ENCODE measurements at places on chromosomes 5 and 9.
A peak's percentile ranks its signal among the peaks of the same experiment; 100 is the strongest.

DNA sequence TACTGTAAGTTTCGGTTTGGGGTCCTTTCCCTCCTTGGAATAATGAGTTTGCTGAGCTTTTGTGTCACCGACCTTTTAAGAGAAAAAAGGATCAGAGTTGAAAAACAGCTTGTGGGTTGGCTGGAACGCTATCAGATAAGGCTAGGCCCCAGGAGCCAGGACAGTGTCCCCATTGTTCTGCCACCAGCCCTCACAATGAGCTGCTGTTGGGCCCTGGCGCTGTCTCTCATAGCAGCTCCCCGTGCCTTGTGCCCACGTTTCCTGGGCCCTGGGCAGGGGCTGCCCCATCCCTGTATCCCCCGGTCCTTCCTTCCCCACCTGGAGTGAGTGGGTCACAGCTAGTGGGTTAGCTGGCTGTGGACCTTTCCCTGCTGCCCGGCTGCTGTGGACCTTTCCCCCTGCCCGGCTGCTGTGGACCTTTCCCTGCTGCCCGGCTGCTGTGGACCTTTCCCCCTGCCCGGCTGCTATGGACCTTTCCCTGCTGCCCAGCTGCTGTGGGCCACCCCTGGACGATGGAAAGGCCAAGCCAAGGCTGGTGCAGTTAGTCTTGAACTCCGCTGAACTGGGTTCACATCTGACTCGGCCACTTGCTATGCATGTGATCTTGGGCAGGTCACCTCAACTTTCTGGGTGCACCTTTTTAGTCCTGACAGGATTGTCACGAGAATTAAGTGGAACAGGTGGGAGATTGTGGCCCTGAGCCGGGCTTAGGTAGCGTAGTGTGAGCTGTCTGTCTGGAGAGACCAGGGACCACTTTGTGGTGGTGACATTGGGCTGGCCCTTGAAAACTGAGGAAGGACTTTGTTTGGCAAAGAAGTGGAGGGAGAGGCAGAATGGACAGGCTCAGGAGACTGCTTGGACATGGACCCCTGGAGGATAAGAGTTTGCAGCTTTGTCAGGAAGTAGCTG is 99.5 kb downstream of the DAB2IP start:
- no peak for DNase-seq

DNA sequence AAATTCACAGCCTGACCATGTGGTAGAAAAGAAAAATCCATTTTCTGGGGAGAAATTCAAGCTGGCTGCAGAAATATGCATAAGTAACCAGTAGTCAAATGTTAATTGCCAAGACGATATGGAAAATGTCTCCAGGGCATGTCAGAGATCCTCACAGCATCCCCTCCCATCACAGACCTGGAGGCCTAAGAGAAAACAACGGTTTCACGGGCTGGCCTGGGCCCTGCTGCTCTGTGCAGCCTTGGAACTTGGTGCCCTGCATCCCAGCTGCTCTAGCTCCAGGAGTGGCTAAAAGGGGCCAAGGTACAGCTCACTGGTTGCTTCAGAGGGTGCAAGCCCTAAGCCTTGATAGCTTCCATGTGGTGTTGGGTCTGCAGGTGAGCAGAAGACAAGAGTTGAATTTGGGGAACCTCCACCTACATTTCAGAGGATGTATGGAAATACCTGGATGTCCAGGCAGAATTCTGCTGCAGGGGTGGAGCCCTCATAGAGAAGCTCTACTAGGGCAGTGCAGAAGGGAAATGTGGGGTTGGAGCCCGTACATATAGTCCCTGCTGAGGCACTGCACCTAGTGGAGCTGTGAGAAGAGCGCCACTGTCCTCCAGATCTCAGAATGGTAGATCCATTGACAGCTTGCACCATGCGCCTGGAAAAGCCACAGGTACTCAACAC is 49.7 kb downstream of the PTBP3 start:
- DNase-seq: no peak

DNA sequence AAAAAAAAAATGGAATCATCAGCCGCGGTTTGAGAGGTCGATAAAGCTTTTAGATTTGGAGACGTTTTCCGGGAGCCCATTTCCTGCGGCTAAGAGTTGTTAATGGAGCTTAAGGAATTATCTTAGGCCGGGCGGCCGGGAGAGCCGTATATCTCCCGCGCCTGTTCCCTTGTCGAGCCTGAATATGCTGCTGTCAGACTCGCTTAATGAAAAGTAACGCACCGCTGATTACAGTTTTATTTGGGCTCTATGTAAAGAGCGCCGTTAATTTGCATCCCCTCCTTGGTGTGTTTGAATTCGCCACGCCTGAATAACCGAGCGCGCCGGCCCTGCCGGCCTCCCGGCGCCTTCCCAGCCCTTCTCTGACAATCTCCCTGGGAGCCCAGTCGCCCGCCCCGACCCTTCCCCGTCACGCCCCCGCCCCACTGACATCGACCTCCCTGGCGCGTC is 7.9 kb downstream of the IRX4 start:
- no peak for DNase-seq

DNA sequence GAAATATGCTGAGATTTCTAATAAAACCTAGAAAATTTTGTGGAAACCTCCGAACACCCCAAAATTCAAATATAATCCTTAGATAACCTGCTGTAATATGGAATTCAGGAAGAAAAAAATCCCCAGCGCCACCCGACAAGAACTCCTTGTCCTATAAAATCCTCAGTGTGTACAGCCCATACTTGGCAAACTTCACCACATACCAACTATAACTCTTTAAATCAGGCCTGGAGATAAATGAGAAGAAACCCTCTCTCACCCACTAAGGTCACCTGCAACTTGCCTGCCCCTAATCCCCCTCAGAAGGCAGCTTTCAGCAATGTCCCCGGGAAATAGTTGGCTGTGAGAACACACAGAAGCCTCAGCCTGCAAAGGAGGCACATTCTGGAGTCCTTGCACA is 90.5 kb downstream of the SH3TC2 start:
- DNase-seq: no peak

DNA sequence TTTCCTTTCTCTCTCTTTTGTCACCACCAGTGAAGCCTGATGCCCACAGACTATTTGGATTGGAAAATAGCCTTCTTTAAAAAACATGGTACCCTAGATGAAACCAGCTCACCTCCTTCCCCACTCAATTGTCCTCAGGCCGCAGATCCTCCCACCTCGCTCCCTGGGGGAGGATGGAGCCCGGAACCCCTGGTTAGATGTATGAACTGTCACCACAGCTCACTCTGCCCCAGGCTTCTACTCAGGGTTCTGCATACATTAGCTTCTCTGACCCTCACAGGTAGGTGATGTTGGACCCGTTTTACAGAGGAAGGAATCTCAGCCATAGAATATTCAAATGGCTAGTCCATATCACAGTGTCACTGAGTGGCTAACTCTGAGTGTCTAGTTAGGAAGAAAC is 1.8 kb downstream of the MAMDC2 start:
- no peak for DNase-seq

DNA sequence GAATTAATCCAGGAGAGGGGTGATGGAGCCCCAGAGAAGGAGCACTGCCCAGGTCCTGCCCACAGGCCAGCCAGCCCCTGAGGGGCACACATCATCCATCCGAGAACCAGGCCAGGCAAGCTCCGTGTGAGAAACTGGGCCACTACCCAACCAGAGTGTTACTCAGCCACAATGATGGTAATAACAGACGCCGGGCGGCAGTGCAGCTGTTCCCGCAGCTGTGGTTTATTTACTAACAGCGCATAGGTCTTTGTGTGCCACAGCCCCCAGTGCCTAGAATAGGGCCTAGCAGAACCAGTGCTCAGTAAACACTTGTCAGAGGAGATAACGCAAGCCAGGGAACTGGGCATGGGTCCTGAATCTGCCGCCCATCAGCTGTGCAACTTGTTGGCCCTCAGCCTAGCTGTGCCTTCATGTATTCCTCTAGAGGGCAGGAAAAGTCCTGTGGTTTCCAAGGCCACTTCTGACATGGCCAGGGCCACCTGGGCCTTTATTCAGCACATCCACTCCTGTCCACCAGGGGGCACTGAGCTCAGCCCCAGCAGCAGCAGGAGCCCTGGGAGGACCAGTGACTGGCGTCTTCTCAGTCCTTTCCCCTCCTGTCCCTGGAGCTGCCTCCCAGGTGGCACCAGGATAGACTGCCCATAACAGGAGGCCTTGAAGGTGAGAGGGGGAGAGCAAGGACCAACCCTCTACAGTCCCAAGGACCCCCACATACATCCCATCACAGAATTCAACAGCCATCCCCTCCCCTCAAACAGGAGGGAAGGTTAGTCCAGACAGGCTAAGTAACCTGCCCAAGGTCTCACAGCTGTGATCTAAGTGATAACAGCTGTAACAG is 2.1 kb downstream of the MXD3 start:
- peak; percentile 43 for DNase-seq

GRCh38 chr9:37302277-37302676 is 120.2 kb upstream of the GRHPR start:
- no peak for DNase-seq

DNA sequence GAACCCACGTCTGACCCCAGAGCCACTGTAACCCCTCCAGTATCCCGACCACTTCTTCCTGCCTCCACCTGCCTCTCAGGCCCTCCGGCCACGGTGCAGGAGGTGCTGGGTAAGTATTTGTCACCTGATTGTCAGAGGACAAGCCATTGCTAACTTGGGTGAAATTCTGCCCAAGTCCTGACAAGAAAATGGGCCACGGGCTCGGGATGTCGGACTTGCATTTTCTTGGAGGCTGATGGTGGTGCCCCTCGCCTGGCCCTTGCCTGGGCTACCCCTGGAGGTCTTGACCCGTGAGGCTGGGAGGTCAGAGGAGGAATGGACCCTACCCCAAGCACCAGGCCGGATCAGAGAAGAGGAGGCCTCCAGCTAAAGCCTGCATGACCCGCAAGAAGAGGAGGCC is 149.7 kb upstream of the COL5A1 start:
- no peak for DNase-seq

DNA sequence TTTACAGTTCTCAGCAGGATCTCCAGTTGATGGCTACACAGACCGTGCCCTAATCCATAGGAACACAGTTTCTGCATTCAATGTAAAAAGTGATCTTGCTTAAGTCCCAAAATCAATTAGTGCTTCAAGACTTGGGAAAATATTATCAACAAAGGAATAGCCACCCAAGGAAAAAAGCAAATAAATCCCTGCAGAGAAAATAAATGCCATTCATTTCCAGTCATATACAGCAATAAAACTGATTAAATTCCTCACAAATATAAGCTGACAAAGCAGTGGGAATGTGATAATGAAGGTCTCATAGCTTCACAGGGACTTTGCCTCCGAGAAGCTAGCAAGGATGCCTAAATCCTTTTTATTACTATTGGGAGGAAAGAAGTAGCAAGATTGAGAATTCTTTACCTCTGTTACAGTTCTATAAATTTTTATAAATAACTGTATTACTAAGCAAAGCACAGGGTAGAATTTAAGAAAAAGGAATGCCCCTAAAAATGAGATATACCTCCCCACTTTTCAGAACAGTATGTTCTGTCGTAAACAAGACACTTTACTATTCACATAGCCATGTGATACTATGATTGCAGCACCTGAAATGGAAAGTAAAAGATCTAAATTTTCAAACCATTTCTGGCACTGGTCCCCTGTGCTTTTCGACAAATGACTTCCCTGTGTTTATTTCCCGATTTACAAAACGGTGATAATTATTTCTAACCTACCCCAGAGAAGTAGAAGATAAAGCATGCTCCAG is 59.8 kb downstream of the ARSB start:
- DNase-seq: no peak

- DNase-seq: no peak
Measured at GRCh38 chr5:147517383-147517782, 7.5 kb upstream of the DPYSL3 start.

GRCh38 chr5:175687231-175687701 is 29.4 kb downstream of the HRH2 start:
- no peak for DNase-seq

GRCh38 chr5:310516-310915 is 11.0 kb upstream of the AHRR start:
- no peak for DNase-seq

- DNase-seq: no peak
Measured at GRCh38 chr5:113507601-113508000, 5.9 kb upstream of the YTHDC2 start.

GRCh38 chr5:31052937-31053658 is 140.4 kb upstream of the CDH6 start:
- no peak for DNase-seq

DNA sequence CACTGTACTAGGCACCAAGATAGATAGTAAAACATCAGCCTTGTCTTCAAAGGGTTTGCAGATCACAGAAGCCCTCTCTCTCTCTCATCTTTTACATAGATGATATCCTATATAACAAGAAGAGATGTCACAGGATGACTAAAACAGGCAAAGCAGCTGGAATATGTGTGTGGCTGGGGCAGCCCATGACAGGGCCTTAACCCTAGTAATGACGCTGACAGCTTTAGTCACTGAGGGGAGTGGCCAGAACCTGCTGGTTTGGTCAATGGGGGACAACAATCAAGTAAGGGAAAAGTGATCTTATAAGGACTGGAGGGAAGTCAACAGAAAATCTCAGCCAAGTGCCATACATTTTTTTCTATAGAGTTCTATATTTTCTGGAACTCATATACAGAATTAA is 41.9 kb upstream of the RIC1 start:
- DNase-seq: no peak

GRCh38 chr9:38687389-38687842 is 32.5 kb downstream of the FAM240B start:
- DNase-seq: peak; percentile 31

GRCh38 chr5:155761502-155761901 is 565.5 kb upstream of the SGCD start:
- DNase-seq: no peak

DNA sequence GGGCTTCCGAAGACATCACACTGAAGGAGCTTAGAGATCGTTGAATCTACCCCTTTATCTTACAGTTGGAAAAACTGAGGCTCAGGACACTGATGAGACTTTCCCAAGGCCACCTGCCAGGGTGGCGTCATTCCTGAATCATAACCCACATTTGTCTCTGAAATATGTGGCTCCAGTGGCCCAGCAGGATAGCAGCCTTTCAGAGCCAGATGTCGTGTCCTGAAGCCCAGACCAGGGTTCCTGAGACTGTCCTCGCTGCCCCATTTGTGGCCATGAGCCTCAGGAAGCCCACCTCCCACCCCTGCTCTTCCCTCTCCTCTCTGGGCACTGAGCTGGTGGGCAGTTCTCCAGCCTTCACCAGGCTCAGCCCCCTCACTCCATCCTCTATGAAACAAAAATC is 2.4 kb downstream of the HMCN2 start:
- DNase-seq: no peak

DNA sequence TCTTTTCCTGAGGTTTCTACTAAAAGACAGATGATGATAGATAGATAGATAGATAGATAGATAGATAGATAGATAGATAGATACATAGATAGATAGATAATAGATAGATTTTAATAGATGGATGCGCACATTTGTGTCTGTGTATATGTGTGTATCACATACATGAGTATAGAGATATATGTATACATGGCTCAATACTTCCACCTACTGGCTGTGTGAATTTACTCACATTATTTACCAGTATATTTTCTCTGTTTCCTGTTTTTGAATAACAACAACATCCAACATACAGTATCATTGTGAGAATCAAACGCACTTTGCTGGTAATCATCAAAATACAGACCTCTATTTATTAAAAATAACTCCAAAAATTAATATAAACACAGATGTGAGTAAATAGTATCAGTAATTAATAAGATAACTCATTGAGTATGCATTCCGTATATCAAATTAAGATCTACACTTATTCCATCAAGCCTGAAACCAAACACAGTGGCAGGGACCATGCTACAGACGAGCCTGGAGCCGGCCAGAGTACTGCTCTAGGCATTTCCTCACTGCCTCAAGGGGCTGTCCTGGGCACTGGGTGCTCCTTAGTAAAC is 338.0 kb downstream of the SEMA5A start:
- no peak for DNase-seq
